ENCODE measurements at places on chromosomes 2 and 18.

GRCh38 chr2:234823877-234824376 lies 127.9 kb upstream of the SH3BP4 start:
- no peak for DNase-seq

GRCh38 chr2:48137829-48138228 lies 231.5 kb upstream of the FBXO11 start:
- DNase-seq = no peak

DNA sequence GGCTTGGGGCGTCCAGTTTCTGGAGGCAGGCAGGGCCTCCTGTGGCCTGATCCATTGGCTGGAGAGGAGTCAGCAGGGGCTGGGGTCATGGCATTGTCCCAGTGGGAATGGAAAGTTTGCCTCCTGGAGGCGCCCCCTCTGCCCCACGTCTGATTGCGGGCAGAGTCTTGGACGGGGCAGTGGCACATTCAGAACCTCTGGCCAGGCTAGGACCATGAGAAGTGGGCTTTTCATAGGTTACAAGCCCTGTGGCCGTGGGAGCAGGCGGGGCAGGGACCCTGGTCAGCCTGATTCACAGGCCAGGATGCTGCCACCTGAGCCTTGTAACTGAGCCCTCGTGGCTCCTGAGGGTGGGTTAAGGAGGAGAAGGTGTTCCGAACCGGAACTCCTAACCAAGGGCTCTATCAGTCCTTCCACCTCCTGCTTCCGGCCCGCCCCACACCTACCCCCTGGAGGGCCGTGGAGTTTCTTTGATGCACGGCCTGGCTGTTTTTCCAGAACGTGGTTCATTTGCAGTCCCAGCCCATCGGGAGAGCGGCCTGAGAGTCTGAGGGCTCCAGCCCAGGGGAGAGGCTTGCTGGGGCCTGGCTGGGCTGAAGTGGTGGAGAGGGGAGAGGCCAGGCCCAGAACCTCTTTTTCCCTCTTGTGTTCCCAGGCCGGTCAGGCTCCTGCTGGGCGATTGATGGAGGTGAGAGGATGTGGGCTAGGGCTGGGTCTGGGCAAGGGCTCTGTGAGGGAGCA lies 43.9 kb upstream of the PLB1 start:
- no peak for DNase-seq

- no peak for DNase-seq
Measured at GRCh38 chr2:30359644-30360167, 87.3 kb upstream of the LCLAT1 start.

DNA sequence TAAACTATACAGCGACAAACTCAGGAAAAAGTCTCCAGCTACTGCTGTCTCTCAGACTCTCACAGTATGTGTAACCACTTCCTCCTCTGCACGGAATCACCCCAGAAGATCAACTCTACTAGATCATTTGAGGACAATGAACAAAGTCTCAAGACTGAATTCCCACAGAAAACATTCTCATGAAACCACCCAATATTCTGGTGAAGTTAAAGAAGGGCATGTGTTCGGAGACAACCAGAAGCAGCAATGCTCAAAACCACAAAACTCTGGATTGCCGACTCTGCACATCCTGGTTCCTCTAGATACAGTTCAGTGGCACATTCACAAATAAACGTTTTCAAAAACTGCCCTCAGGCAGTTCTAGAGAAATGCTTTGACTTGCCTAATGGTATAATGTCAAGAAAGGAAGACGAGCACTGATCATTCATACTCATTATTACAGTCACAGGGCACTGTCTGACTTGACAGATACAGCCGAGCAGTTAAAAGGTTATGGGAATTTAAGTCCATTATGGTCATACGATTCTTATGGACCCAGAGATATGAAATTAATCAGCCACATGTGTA lies 91.9 kb upstream of the STK17B start:
- no peak for DNase-seq

- DNase-seq = no peak
Measured at GRCh38 chr2:168997794-168998193, 33.3 kb downstream of the ABCB11 start.

- no peak for DNase-seq
Measured at GRCh38 chr2:186575302-186575701, 14.6 kb upstream of the ITGAV start.

DNA sequence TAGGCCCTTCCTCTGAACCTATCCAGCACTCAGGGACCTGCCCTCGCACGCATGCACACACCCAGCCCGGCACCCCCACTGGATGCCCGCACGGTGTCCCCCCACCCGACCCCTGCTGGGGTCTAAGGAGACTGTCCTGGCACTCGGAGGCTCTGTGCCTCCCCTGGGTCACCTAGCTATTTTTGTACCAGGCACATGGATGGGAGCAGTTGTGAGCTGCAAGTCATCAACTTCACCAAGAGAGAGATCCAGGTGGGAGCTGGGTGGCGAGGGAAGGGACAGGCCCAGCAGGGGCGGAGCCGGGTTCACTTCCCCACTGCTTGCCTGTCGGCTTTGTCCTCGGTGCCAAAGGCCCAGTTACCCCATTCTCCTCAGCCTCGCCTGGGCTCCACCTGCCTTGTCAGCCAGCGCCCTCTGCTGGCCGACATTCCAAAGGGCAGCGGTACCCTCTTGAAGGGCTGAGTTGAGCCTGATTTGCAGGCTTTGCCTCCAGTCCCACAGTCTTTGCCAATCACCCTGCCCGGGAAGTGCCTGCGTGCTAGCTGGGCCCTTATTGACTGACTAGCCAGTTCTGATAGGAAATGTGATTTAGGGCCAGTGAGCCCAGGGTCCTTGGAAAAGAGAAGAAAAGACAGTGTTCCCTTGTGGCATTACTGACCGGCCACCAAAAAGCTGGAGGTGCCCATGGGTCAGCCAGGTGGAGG lies 5.8 kb downstream of the NT5DC4 start:
- peak; percentile 72 for DNase-seq

DNA sequence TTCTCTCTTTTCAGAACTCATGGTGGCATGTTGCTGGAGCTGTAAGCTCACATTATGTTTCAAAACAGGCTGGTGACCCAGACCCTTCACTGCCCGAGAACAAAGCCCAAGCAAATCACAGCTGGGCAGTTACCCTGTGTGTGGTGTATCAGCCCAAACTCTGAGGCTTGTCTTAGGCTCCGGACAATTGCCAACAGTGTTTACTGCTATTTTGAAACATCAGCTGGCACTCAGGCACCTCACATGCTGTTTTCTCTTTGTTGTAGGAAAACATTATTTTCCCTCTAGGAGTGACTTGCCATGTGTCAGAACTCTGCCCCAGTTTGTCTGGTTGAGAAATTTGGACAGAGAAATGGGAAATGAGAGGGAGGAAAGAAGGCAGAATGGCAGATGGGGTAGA lies 237.6 kb upstream of the APCDD1 start:
- DNase-seq = no peak

- peak; percentile 47 for DNase-seq
Measured at GRCh38 chr2:85437488-85438200, 19.1 kb downstream of the SH2D6 start.

DNA sequence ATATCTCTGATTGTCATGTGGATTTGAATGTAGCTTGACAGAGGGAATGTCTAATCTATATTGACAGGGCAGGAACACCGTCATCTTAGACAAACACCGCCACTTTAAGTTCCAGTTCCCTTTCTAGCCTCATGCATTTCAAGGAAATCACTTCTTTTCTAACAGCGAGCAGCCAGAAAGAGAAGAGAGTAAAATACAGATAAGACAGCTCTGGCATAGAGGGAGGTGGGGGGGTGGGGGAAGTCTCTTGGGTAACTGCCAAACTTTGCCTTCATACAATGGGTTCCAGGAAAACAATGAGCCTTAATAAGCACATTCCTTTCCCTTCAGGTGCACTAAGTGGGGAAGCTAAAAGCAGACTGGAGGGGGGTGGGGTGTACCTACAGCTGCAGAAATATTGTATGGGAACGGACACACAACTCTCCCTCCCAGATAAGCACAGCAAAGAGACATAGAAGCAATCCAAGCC lies 37.2 kb downstream of the CASP10 start:
- DNase-seq = no peak

- no peak for DNase-seq
Measured at GRCh38 chr2:105969552-105969951, 224.5 kb downstream of the UXS1 start.

DNA sequence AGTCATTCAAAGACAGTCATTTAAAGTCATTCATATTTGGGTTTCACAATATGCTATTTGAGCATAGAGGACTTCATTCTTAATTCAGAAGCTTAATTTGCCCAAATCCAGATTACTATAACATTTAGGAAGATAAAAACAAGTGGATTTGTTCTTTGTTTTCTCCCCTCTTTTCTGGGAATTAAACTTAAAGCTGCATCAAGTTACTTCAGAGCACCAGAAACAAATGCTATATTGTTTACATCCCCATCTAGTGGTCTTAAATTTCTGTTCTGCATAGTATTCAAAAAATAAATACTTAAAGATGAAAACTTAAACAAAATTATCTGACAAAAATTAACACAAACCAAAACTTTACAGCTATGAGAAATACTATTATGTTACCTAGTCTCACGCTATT lies 34.7 kb upstream of the MARCHF7 start:
- DNase-seq = no peak

DNA sequence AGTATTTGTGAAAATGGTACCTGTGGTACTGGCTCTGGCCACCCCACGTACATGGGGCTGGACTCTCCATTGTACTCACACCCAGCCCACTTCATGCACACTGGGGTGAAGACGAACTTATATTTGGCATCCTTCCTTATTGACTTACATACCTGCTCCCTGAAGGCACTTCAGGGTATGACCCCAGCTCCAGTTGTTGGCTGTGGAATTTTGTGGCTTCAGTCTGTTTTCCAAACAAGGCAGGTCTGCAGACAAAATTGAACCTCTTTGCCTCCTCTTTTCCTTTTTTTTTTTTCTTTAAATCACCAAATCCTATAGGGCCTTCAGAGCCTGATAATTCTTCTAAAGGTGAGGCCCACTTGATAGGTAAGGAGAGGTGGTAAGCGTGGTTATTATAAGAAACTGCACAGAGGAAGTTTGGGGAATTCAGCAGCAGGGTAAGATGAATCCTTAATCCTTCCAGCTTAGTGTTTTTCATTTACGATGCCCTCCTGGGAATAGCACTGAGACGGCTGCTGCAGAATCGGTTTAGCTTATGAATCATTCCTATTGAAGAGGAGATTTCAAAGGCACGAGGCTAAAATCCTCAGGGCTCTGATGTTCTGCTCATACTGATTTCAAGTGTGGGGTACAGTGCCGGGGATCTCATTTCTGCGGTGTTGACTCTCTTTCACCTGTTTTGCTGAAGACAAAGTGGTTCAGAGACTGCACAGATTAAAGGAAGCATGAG lies 55.2 kb downstream of the KIF5C start:
- DNase-seq = no peak

GRCh38 chr2:67499989-67500388 lies 102.9 kb downstream of the ETAA1 start:
- no peak for DNase-seq

- no peak for DNase-seq
Measured at GRCh38 chr2:105877945-105878344, 133.2 kb downstream of the NCK2 start.

GRCh38 chr2:39159283-39159682 lies 38.4 kb upstream of the SOS1 start:
- no peak for DNase-seq

- DNase-seq = no peak
Measured at GRCh38 chr2:163692611-163693482, 43.0 kb downstream of the FIGN start.

GRCh38 chr2:112830682-112831512 lies 5.7 kb downstream of the IL1B start:
- no peak for DNase-seq

DNA sequence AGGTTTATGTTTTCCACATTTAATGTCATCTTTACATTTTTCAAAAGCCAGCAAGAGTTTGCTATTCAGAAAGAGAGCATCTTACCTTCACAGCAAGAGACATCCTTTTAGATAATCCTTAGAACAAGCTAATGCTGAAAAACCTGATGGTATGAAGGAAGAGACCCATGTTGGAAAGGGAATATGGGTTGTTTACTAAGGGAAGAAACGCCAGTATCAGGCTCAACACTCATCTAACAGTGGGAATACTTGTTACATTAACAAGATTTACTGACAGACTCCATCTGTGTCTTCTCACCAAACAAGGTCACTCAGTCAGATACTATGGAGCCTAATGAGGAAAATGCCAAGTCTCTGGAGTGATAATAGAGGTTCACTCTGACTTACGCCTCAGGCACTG lies 1474.1 kb upstream of the SLC39A10 start:
- no peak for DNase-seq

- no peak for DNase-seq
Measured at GRCh38 chr2:222391743-222392285, 32.5 kb upstream of the SGPP2 start.

- no peak for DNase-seq
Measured at GRCh38 chr18:9854801-9855676, 30.7 kb upstream of the TXNDC2 start.

GRCh38 chr2:84022810-84023431 lies 436.2 kb downstream of the SUCLG1 start:
- DNase-seq = no peak

- DNase-seq = no peak
Measured at GRCh38 chr2:149218497-149218896, 111.9 kb upstream of the LYPD6 start.

DNA sequence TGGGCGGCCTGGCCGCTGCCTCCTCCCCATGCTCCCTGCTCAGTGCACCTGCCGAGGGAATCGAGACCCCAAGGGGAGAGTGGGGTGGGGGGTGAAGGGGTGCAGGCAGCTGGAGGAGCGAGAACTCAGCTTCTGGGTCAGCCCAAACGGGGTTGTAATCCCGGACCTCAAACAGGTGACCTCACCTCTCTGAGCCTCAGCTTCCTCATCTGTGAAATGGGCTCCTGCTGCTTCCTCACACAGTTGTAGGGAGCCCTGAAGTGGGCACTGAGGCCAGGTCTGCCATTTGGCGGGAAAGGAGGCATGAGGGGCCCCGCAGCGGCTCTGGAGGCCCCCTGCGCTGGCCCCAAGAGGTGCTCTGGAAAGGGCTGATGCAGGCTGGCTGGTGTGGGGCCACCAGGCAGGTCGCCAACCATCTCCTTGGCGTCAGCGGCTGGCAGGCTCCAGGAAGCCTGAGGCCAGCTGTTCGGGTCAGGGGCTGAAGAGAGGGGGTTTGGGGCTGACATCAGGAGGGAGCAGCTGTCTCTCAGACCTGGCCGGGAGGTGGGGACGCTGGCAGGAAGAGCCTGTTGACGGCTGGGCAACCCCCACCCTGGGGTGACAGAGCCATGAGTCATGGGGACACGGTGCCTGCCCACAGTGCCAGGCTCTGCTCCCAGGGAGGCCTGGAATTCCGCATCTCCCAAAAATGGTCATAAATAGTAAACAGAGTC lies 4.9 kb downstream of the KLHL30 start:
- no peak for DNase-seq

GRCh38 chr2:102235491-102235890 lies 48.7 kb downstream of the IL1RL2 start:
- DNase-seq = no peak

- no peak for DNase-seq
Measured at GRCh38 chr2:109000738-109001137, 11.7 kb upstream of the EDAR start.
